ENCODE measurements at places on chromosomes 1 and 21.

GRCh38 chr1:221408117-221408803 lies 333.6 kb downstream of the DUSP10 start:
- DNase-seq = no peak

DNA sequence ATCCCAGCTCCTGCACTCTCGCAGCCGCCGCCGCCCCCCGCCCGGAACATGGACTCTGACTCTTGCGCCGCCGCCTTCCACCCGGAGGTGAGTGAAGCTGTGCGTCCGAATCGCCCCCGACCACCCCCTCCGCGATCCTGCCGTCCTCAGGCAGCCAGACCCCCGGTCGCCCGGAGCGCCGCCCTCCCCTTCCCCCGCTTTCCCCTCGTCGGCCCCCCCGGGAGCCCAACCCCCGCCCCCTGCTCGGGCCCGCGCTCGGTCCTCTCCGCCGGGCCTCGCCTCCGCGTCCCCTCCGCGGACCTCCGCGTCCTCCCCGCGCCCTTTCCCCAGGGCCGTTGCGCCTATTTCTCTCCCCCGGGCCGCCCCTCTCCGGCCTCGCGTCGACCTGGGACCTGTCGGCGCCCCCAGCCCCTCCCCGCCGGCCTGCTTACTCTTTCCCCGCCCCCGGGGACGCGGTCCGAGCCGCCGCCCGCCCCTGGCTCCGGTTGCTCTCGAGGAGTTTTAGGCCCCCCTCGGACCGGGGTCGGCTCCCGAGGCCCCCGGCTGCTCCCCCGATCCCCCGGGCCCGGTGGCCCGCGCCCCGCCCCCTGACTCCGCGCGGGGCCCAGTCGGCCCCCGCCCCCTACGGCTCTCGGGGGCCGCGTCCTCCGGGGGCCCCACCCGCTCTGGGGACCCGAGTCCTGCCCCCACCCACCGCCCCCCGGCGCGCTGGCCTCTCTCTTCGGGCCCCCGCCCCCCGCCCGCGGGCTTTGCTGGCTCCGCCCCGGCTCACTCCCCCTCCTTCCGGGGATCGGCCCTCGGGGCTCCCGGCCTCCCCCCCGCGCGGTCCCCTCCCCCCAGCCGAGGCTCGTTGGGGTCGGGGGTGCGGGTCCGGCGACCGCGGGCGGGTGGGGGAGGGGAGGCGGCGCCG lies 743 bp downstream of the PHF13 start:
- no peak for DNase-seq

- no peak for DNase-seq
Measured at GRCh38 chr21:30726726-30727125, 8.1 kb upstream of the KRTAP21-3 start.

DNA sequence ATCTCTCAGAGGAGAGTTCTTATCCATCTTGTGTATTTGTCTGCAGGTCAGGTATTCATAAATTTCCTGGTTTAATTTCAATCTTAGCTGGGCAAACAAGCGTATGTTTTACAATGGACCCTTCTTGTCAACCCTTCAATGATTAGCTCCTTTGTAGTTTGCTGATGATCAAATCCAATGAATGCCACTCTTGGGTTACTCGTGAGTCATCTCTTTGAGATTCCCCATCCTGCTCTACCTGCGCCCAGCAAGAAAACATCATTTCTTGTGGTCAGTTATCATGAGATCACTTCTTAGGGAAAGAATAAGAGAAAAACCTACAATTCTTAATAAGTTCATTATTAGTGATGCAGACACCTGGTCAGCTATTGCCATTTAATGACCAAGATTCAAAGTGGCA lies 572.3 kb upstream of the PKN2 start:
- no peak for DNase-seq

GRCh38 chr1:23673086-23673813 lies 18.4 kb upstream of the RPL11 start:
- no peak for DNase-seq

DNA sequence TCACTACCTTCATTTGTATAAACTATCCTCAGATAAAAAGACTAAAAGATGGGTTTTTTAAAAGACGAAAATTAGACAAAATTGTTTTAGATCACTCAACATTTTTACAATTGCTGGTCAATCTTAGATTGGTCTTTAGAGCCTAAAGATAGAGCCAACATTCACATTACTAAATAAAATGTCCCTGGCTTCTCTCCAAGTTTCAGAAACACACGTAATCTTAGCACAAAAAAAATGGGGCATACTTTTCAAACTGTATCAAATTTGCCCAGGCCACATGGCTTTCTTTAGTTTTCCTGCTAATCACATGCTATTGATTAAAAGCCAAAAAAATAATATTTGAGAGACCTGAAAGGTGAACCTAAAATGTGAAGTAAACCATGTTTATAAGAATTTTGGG lies 288.1 kb downstream of the DPYD start:
- DNase-seq = no peak
